ENCODE measurements at places on chromosomes 2 and 18.

DNA sequence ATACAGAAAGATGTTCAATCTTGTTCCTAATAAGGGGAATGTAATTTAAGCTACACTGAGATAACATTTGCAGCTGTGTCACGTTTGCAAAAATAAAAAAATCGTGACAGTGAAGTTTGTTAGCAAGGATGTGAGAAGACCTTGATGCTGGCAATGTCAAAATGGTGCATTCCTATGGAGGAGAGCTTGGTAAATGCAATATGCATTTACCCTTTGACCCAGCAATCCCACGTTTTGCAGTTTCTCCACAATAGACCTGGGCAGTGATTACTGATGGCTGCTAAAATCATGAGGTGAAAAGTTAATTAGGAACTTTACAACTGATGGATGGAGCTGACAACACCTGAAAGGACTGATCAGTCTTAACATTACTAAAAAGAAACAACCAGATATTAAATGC is 43.1 kb downstream of the ZC3H6 start:
- DNase-seq, result no peak

GRCh38 chr2:217334561-217334960 is 474.7 kb upstream of the TNP1 start:
- DNase-seq, result no peak

DNA sequence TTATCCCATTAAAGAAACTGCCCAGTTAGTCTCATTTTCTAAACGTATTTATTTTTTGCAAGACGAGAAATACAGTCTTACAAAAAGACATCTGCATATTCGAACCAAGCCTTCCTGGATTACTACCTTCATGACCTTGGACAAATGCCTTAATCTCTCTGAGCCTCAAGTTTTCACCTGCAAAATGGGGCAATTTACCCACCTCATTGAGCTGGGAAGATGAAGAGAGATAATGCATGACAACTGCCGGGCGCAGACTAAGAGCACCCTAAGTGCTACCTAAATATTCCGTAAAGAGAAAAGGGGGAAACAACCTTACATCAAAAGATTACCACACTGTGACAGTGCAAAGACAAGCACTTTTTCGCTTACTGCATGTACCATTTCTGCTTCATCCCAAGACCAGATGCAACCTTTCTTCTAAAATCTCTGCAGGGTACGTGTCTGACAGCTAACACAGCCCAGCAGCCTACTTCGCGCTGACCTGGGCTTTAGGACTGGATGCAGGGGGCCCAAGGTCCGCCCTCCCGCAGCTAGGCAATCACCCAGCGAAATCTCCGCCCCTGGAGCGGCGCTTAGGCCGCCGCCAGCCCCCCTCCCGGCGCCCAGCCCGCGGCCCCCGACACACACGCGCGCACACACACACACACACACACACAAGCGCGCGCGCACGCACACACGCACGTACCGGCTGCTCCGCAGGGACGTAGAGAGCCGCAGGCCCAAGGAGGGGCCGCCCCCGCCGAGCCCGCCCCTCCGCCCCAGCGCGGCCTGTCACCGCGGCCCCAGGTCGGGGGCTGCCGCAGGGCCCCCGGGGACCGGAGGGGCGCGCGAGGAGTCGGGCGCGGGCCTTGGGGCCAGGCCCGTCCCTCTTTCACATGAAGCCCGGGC is 766 bp downstream of the MAP3K2 start:
- DNase-seq, result peak; percentile 49

DNA sequence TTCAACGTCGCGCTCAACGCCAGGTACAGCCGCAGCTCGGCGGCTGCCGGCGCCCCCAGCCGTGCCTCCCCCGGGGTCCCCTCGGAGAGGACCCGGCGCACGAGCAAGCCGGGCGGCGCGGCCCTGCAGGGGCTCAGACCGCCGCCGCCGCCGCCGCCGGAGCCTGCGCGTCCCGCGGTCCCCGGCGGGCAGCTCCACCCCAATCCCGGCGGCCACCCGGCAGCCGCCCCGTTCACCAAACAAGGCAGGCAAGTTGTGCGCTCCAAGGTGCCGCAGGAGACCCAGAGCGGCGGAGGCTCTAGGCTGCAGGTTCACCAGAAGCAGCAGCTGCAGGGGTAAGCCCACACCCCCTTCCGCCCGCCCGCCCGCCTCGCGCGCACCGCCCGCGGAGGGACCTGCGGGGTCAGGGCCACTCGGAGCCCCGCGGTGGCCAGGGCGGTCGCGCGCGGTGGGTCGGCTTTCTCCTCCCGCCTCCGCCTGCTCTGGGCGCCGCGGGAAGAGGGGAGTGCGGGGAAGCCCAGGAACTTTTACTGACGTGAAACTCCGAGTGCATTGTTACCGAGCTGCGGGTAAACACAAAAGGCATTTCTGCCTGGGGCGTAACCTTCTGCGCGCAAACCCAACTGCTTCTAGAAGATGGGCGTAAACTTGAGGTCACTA is 861 bp downstream of the LTBP1 start:
- no peak for DNase-seq

DNA sequence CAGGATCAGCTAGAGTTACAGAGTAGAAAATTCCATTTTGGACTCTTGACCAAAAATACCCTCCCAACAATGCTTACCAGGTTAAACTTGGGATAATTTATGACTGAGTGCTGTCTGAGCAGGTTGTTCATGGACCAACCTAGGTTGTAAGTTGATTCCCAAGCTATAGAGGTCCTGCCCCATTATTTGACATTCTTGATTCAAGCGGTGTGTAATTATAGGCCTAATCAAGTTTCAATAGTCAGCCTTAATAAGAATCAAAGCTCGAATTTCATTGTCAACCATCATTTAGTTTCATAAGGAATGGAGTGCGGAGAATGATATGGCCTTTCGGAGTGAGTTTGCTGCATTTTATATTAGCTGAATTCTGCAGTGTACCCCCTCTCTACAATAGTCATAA is 152.8 kb upstream of the FIGN start:
- DNase-seq, result no peak

DNA sequence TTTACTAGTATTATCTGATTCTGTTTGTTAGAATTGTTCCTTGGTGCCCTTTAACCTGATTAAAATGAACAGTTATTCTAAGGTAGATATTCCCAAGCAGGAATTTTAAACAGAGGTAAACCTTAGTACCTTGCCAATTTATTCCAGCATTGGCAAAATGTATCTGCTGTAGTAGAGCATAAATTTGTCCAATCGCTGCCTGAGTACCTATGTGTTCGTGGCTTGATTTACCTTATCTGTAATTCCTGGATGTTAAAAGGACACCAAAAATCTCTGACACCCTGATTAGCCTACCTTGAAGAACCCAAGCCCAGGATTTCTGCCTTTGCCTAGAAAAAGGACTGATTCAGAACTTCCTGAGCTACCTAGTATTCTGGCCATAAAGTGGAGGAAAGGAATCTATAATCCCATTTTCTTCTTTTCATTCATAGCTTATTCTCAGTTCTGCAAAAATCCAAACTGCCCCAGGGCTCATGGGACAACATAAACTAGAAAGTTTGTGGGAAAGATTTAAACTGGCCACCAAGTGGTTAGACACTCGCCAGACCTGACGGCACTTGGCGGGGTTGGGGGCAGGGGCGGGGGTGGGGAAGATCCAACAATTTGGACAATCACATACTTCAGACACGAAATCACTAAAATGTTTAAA is 16.2 kb upstream of the ZCCHC2 start:
- no peak for DNase-seq

GRCh38 chr2:234550511-234551107 is 53.7 kb upstream of the ARL4C start:
- peak; percentile 45 for DNase-seq

DNA sequence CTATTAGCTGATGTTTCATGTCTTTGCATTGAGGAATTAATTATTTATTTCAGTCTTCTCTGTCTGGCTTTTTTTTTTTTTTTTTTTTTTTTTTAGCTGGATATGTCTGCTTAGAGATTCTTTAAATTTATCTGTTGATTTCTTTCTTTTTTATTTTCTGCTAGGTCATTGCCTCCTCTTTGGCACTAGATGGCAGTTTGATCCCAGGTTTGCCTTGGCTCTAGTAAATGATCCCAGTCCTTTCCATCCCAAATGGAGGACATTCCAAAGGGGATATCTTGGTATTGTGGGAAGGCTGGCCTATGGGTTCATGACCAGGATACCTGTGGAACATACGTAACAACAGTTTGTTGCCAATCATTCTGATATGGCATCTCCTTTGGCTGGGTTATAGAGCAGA is 339.5 kb upstream of the GCFC2 start:
- no peak for DNase-seq

DNA sequence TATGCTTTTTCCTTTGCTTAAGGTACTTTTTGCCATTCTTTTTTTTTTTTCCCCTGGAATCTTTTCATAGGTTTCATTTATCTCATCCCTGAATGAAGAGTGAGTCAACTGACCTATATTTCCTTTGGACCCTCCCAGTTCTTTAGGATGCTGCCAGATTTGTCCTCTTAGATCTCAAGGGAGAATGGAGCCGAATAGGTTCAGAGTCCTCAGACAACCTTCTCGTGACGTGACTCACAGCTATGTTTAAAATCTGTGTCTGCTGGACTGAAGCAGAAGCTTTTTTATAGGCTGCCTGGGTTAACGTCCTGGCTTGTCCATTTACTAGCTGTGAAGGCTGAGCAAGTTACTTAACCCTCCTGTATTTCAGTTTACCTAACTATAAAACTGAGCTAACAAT is 358.6 kb downstream of the DLGAP1 start:
- DNase-seq, result no peak

- no peak for DNase-seq
Measured at GRCh38 chr2:194545978-194546377, 1111.0 kb upstream of the SLC39A10 start.

GRCh38 chr2:68287580-68288441 is 31.9 kb downstream of the CNRIP1 start:
- DNase-seq, result no peak

GRCh38 chr2:15568874-15569273 is 7.7 kb upstream of the NBAS start:
- DNase-seq, result no peak

DNA sequence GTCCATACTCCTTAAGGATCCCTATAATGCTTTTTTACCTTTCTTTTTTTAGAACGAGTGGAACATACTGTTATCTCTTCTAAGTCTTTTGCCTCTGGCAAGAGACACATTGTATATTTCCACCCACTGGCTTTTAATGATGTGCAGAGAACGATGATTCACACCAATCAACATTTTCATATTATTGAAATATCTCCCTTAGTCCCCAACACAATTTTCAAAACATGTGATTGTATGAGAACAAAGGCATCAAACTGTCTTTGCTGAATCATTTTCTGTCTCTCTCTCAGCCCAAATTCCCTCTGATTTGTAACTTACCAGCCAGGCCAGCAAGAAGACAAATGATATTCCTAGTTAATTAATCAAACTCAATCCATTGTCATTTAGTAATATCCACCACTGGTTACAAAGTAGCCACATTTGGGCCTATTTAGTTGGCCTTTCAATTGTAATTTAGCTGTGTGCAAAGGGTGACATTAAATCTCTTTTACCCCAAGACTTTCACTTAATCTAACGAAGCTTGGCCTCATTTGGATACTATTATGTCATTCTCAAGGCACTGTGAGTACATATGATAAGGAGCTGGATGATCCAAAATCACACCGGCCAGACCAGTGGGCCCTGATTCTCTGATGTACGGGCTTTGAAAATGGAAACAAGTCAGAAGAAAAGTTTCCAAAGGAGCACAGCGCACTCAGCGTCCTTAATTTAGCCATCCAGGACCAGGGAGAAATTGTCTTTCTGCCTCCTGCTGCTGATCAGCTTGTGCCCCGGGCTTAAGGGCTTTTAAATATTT is 185.1 kb downstream of the SCG2 start:
- DNase-seq, result no peak

DNA sequence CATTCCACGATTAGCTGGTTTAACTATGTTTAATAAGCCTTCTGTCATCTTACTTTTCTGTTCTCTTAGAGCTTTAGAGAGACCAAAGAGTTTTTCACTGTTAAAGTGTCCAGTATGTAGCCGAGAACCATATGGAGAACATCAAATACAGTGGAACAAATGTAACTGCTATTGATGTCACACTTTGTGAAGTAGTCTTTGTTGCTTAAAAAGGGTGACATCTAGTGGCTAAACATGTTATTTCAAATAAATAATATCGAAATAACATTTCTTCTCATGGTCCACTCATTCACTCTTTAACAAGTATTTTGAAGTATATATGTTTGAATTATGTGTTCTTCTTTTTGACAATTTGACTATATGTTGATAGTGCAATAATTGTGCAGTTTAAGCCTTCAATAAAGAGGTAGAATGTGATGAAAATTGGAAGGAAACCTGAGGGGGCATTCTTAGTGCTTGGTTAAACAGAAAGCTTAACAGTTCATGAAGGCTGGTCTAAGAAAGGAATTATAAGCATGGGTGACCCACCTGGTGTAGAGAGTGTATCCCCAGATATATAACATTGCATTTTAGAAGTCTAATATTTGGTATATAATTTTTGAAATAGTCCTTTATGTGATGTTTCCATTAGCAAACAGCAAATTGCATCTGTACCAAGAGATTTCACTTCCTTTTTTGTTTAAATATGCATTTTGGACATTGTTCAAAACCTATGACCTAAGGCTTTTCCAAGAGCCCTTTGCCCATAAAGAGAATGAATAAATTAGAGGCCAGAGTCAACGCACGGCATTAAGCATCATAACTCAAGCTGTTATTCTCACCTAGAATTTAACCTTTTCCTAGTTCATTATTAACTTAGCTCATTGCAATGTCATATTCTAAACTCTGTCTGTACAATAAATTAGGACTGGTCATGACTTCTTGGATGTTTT is 112.1 kb downstream of the KYNU start:
- no peak for DNase-seq

GRCh38 chr2:44168681-44169154 is at the start of gene PPM1B:
Gene PPM1B (plus strand): TSS chr2:44168875. CDS start chr2:44201200, 32,325 bp downstream.
- peak; percentile 100 for DNase-seq

DNA sequence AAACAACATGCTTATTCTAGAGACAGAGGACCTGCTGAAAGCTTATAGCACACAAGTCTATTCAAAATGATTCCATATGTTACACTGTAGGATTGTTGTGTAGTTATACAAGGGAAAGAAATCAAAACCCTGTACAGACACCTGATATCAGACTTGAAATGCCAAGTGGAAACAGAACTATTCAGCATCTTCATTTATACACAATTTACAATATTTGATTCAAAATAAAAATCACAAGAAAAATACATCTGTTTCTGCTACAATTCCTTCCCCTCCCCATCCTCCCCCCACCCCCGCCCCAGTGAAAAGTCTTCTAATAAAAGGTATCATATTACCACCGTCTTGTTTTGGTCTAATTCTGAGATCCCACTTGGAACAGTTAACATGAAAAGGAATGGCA is 37.5 kb upstream of the NFU1 start:
- DNase-seq, result no peak

GRCh38 chr2:142940606-142941223 is 63.3 kb downstream of the KYNU start:
- no peak for DNase-seq

GRCh38 chr2:207805566-207806226 is 36.0 kb upstream of the FZD5 start:
- no peak for DNase-seq

DNA sequence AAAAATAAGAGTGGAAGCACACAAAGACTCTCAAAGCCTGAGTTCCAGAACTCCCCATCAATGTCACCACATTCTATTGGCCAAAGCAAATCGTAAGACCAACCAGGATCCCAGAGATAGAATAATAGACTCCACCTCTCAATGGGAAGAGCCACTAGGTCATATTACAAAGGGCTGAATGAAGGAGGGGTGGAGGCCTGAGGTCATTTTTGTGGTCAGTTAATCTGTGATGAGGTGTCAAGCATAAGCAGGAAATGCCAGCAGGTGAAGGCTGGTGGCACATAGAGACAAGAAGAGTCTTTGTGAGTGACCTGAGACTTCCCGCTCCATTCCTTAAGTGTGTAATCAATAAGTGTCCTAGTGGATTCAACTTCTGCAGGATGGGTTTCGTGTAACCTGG is 144.3 kb downstream of the TFCP2L1 start:
- DNase-seq, result no peak

Measured in NCI-H2107 (cell line).